ENCODE measurements at places on chromosomes 7 and 10.

DNA sequence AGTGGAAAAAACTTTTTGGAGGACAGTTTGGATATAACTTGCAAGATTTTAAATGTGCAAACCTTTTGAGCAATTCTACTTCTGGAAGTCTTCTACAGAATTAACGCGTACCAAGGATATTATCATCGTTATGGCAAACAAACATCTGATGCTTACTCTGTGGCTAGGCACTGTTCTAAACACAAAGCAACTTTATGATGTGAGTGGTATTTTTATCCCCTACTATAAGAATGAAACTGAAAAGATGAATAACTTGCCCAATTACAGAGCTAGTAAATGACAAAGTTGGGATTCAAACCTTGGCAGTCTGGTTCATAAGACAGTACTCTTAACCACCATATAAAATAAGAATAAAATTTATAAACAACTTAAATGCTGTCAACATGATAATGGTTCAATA, 15.8 kb downstream of the ASZ1 start:
- DNase-seq = no peak

GRCh38 chr7:42350801-42351200, 113.8 kb upstream of the GLI3 start:
- DNase-seq = no peak

- DNase-seq = no peak
Measured at GRCh38 chr10:27241010-27241651, 534 bp upstream of the ACBD5 start.

- DNase-seq = no peak
Measured at GRCh38 chr7:40810274-40810673, 675.5 kb downstream of the SUGCT start.

GRCh38 chr10:85611746-85612377, 754.7 kb downstream of the GRID1 start:
- DNase-seq = no peak

DNA sequence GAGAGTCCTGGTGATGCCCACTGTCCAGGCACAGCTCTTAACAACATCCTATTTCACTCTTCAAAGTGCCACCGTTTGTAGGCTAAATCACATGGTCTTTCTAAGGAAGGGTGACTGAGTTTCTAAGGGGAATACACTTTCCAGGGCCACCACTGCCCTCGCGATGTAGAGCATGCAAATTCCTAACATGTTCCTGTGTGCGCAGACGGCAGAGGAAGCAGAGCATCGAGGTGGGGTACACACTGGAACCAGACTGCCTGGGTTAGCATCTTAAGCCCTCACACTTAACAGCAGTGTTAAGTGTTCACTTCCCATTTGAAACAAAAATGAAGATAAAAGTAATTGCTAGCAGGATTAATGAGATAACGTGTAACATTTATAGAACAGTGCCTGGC, 3.0 kb downstream of the VOPP1 start:
- no peak for DNase-seq

DNA sequence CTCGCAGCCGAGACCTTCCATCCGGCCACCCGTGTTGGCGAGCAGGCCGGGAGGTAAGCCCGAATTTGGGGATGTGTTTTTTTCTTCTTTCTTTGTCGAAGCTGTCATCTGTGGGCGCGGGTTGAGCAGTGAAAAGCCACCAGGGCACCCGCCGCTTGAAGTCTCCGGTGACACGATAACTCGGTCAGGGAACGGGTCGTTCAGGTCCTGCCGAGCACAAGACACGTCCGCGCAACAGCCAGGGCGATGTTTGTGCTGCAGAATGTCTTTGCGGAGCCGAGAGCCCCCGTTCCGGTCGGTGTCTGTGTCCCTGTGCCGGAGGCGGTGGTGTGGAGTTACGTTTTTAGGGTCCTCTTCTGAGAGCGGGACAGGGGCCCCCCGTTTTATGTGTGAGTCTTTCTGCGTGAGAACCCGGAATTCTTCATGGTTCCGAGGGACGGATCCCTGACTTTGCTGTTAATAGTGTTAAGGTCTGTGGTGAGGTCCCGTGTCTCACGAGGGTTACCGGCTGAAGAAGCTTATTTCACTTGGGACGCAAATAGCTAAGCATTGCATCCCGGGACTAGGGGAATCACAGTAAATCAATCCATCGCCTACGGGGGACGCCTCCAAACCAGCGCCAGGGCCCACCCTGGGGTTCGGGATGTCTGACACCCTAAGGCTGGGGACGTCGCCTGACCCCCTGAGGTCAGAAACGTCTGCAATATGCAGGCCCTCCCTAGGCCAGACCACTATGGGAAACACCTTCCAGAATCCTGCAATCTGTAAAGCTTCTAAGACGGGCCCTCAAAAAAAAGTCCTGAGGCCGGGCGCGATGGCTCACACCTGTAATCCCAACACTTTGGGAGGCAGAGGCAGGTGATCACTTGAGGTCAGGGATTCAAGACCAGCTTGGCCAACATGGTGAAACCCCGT, 99.5 kb downstream of the ELFN1 start:
- DNase-seq = no peak

- no peak for DNase-seq
Measured at GRCh38 chr10:78284381-78284780, 250.7 kb downstream of the RPS24 start.

DNA sequence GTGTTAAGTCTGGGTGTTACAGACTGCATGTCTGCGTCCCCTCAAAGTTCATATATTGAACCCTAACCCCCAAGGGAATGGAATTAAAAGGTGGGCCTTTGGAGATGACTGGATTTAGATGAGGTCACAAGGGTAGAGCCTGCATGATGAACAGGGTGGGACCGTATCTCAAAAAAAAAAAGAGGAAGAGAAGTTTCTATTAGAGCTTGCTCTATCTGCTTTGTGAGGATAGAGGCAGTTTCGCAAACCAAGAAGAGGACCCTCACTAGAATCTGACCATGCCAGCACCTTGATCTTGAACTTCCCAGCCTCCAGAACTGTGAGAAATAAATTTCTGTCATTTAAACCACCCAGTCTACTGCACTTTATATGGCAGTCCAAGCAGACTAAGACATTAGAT, 1.4 kb downstream of the KIN start:
- DNase-seq = no peak

DNA sequence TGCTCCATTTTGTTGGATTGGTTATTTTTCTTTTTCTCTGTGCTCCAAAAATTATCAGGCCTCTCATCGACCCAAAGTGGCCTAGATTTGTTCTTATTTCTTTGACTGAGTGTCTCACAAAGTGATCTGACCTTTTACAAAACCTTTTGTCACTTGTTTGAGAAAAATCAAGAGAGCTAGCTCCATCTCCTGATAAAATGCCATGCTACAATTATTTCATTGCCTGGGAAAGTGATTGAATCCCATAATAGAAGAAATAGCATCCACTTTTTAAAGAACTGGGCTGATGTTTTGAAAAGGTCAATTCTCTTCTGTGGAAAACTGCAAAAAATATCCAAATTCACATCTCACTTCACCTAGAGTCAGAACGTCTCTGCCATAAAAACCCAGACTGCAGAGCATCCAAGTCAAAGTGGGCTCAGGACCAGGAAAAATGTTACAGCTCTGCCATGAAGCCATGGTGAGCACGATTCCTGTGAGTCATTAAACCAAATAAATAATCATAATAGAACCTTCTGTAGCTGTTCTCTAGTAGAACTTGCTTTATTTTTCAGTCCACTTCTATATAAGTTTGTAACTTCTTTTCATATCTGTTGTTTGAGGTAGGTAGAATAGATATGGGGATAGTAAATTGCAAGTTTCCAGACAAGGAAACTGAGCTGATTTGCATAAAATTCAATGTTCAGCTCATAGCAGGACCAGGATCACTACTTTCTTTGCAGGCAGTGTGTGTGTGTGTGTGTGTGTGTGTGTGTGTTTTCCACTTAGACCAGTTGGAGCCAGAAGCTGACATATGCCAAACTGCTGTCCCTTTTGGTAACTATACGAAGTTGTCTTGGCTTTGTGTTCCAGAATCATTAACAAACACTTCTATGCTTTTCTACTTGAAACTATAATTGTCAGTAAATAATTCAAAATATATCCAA, 632.5 kb upstream of the ANKRD30A start:
- DNase-seq = no peak

DNA sequence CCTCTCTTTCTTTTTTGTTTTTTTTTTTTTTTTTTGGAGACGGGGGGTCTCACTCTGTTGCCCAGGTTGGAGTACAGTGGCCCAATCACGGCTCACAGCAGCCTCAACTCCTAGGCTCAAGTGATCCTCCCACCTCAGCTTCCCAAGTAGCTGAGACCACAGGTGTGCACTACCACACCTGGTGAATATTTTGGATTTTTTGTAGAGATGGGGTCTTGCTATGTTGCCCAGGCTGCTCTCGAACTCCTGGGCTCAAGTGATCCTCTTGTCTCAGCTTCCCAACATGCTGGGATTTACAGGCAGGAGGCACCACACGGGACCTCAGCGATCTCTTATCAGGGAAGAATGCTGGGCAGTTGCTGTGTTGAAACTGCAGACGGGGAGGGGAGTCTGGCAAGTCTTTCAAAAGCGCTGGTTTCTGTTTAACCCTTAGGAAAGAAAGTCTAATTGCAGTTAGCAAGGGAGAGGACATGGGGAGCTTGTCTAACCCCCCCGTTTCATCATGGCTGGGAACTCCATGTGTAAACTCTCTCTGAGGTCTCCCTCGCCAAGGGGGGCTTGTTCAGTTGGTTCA, 39.6 kb upstream of the LMTK2 start:
- no peak for DNase-seq

DNA sequence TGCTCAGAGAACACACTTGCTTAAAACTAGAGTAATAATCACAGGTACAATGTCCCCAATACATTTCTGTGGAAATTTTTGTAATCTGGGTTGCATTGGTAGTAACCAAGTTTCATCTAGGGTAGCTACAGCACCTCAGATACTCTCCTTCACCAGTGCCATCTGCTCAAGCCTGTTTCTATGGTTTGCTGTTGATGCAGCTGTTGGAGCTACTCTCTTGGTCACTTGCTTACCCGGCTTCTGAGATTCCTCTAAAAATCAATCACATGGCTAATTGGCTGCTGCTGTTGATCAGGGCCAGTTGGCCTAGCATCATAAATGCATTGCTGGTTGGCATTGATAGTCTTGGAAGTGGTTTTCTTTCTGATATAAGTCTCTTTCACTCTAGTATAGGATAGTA, 220.8 kb downstream of the BICC1 start:
- no peak for DNase-seq

- DNase-seq = no peak
Measured at GRCh38 chr10:86899132-86899531, 58.3 kb downstream of the MMRN2 start.

GRCh38 chr7:148962440-148962822, 65.9 kb downstream of the PDIA4 start:
- DNase-seq = no peak

DNA sequence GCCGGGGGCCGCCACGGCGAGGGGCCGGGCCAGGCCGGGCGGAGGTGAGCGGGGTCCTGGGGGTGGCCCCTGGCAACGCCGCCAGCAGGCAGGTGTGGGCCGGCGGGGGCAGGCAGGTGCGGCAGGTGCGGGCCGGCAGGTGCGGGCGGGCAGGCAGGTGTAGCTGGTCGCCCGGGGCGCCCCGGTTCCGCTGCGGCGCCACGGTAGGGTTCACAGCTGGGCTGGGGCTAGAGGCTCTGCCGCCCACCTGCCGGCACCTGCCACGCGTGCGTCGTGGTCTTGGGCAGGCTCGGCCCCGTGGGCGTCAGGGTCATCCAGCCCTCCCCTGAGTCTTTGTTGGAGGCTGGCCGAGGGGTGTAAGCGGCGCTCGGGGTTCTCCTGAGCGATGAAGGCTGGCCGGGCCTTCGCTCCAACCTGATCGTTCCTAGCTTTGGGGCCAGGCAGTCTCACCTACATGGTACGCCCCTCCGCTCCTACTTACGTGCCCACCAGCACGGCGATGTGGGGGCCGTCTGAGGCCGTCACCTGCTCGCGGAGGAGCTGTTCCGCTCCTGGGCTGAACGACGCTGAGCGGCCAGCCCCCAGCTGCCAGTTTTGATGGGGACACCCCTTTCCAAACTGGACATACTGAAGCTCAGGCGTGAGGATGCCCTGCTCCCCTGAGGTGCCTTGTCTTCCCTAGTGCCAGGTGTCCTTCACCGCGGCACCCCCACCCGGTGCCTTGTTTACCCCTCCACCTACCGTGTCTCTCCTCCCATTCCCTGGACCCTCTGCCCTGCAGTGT, 493 bp downstream of the ZMIZ2 start:
- DNase-seq = no peak

DNA sequence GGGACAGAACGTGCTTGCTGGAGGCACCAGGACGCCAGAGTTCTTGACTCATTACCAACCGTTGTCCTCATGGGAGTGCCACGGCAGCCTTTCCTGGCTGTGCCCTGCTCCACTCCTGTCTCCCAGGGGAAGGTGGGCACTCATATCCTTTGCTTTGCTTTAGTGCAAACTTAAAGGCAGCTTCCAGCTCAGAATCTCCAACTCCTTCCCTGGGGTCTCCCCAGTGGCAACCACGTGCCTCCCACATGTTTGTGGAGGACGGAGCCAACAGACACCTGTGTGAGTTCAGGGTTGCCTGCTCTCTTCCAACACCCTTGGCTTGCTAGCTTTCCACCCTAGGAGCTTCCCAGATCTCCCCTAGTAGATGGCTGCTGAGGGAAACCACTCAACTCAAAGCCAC, 52.0 kb upstream of the HMX3 start:
- no peak for DNase-seq

GRCh38 chr10:117166418-117167345, 28.6 kb upstream of the VAX1 start:
- DNase-seq = no peak

GRCh38 chr7:79159040-79159664, 294.3 kb downstream of the MAGI2 start:
- no peak for DNase-seq

DNA sequence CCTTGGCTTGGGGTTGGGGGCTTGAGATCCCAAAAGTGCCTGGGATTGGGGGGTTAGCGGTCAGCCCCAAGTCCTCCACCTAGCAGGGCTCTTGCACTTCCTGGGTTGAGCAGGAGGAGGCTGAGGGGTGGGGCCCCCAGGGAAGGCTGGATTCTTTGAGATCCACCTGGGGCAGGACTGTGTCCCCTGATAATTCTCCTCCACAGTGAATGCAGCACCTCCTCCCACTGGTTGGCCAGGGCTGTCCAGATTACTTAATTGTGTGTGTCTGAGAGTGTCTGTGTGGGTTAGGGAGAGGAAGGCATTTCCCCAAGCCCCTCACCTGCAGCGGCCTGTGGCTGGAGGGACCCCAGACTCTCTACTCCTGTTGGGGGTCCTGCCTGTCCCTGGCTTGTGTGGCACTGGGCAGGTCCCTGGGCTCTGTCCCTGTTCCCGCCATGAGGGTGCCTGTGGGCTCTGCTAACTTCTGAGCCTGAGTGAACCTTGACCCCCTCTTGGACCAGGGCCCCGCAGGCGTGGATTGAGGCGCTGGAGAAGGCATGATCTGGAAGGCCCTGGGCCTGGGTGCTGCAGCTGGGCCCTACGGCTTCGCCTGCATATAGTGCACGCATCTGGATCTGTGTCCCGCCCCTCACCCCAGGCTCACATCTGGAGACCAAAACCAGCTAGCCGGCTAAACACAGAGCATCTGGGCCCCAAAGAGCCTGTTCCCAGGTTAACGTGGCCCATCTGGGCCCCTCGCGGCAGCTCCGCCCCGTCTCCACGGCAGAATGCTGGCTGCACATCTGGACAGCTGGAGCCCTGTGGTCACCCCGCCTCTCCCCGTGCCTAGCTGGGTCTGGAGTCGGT, 10.4 kb downstream of the TMEM270 start:
- no peak for DNase-seq
